Endothelial cell of coronary artery (primary cell): ENCODE measurements at places on chromosomes 7 and 10. TPM values are rescaled to one million over a fixed set of nuclear protein-coding genes. Genes with fewer than 3 reads are reported as not detected.

Gene BLNK
- total RNA-seq: not detected in 2 replicates

Gene REEP3
- total RNA-seq: 33.6 and 59.6 TPM in 2 replicates

Gene GLCCI1
- total RNA-seq: 1.5 and 2.5 TPM in 2 replicates

Gene SPDYE5
- not detected in 2 replicates for total RNA-seq

Gene OR2A12
- not detected in 2 replicates for total RNA-seq

Gene CCDC3
- 0.28 and 2.2 TPM in 2 replicates for total RNA-seq

Gene UPK3B
- total RNA-seq: 0.27 TPM in 1 of 2 replicates, not detected in the other

Gene LIPA
- 14.9 and 24.7 TPM in 2 replicates for total RNA-seq
